Calu3 (cell line): ENCODE measurements at places on chromosomes 7 and 10.

GRCh38 chr7:91351374-91351773 lies 87.1 kb downstream of the FZD1 start:
- no peak for DNase-seq

- DNase-seq, result no peak
These were observed 46.7 kb downstream of the PLPP4 start for GRCh38 chr10:120503689-120504088.

GRCh38 chr10:89669985-89670384 lies 24.9 kb upstream of the PANK1 start:
- no peak for DNase-seq

DNA sequence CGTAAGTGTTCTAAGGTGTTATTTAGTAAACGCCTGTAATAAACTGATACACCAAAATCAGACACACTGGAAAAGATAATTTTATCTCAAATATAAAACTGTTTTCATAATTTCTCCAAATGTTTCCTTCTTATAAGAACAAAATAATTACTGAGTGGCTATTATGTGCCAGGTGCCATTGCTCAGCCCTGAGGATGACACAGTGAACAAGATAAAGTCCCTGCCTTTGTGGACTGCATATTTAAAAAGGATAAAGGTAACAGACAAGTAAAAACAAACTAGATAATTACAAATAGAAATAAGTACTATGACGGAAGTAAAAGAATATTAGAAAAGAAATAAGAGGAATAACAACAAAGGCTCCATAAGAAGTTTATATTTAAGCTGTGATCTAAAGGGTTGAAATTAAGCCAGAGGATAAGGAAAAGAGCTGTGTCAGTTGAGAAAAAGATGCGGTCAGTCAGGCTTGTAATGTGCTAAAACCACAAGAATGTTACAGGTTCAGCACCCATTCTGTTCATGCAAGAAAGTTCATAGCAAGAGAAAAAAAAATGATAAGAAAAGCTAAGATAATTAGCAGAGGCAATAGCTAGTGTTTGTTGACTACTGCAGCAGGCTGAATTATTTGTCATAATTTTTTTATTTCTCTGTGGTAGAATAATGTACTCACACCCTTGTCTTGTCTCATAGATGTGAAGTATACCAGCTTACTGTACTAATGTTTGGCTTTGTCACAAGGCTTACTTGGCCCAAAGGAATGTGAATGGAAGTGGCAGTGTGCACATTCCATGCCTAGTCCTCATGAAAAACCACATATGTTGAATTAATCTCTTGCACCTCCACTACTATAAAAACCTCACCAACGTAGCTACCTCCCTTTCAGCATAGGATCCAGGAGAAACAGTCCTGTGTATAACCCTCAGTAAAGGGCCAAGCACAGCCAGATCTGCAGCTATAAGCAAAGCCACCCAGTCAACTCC lies 75.1 kb downstream of the CRPPA start:
- peak; percentile 63 for DNase-seq

DNA sequence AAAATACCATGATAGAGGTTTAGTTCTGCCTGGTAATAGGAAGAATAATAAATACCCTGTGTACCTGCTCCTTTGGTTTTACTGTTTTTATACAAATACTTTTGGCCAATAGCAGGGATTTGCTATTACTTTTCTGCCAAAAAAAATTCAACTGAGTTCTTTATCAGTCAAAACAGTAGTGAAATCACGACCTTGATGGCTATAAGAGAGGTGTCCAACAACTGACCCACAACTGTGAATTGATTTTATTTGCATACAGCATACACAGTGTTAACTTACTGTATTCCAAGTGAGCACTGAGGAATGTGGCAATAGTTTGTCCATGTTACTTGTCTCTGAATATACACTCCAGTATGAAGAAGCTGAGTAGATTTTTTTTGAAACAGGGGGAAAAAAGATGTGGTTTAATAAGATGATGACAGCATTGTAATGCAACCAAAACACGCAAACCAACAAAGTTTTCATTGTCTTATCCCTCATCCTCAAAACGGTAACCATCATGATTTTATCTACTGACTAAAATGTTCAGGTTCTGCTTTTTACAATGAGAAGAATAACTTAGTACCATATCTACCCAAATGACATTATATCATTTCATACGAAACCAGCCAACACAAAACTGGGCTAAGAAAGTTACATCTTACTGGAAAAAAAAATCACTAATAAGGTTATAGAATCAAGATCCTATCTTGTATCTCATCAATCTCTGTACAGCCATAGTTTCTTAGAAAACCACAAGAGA lies 63.3 kb downstream of the GSAP start:
- DNase-seq, result no peak

GRCh38 chr10:15725603-15726002 lies 5.9 kb upstream of the ITGA8 start:
- DNase-seq, result peak; percentile 25

DNA sequence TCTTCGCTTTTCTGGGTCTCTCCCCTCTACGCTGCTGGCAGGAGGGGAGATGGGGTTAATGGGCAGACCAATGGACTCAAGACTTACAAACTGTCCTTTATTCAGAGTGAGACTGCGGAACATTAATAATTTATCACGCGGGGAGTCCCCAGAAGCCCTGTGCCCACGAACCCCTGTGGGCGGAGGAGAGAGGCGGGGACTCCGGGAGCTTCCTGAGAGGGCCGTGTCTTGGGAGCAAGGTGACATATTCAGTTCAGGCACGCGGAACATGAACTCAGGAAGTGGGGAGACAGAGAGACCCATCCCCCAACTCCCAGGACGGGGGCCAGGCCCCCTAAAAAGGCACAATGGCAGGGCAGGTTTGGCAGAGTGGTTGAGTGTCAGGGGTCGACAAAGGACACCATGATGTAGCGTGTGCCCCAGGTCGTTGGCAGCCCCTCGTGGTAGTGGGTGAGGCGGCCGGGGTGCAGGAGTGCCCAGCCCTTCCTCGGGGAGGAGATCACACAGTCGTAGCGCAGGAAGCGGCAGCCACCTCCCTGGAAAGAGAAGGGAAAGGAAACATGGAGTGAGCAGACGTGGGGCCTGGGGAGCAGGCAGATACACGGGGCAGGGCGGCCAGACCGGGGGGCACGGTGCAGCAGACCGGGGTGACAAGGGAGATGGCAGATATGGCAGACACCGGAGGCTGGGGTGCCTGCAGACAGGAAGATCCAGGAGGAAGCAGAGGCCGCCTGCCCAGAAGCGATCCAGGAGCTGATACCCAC lies 5.2 kb upstream of the MOGAT3 start:
- DNase-seq, result no peak

DNA sequence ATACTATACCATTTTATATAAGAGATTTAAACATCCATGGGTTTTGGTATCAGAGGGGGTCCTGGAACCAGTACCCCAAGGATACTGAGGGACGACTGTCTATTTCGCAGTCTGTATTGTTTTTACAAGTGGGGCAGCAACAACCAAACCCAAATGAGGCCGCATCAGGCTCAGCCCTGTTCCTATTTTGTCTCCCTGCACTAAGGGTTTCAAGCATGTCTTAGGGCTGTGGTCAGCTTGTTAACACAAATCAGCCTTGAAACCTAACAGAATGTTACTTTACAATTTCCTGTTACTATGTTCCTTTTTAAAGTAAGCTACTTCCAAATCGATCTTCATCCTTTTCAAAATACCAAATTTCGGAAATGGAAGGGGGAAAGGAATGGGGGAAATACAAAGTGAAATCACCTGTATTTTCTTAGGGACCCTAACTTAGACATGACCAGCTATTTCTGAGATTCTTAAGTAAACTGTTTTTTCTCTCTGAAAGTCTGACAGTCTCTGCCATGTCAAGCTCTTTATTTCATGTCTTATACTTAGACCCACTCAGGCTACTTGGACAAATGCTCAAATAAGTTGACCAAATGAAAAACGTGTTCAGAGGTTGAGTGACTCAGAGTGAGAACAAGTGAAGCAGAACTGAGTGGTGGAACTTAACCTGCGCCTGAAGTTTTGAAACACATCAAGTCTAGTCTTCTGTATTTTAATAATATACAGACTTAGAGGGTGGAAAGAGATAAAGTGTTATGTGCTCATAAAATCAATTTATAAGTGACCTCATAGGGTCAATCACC lies 75.8 kb downstream of the C1GALT1 start:
- DNase-seq, result no peak

DNA sequence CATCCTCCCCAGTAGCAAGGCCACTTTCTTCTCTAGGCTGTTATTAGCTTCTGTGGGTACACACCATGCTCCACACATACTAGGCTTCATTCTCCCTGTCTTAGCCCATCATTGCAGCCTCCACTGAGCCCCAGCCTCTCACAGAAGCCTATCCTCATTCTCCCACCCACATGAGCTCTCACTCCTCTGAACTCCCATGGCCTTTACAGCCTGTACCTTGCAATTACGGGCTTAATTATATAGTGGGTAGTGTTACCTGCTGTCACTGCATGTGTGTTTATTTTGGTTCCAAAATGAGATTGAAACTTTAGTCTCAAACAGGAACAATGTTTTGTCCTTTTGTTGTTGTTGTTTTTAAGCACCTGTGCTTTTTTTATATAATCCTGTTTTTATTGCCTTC lies 460.0 kb downstream of the KCNMA1 start:
- no peak for DNase-seq

GRCh38 chr7:79236352-79237028 lies 217.0 kb downstream of the MAGI2 start:
- DNase-seq, result no peak

DNA sequence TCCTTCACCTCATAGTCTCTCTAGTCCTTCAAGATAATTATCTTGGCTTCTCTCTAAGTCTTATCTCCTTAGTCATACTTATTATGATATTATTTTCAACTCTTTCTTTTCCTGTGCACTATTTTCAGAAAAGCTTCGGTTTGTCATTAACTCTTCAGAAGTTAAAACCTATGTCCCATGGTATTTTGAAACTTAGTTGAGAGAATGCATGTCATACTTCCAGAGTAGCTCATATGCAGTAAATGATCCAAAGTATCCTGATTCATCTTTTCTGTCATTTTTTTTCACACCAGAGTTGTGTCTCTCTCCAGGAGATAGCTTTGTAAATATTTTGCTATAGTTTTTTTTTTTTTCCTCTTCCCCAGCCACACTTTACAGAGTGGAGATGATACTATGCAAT lies 1008.6 kb downstream of the NRG3 start:
- no peak for DNase-seq

DNA sequence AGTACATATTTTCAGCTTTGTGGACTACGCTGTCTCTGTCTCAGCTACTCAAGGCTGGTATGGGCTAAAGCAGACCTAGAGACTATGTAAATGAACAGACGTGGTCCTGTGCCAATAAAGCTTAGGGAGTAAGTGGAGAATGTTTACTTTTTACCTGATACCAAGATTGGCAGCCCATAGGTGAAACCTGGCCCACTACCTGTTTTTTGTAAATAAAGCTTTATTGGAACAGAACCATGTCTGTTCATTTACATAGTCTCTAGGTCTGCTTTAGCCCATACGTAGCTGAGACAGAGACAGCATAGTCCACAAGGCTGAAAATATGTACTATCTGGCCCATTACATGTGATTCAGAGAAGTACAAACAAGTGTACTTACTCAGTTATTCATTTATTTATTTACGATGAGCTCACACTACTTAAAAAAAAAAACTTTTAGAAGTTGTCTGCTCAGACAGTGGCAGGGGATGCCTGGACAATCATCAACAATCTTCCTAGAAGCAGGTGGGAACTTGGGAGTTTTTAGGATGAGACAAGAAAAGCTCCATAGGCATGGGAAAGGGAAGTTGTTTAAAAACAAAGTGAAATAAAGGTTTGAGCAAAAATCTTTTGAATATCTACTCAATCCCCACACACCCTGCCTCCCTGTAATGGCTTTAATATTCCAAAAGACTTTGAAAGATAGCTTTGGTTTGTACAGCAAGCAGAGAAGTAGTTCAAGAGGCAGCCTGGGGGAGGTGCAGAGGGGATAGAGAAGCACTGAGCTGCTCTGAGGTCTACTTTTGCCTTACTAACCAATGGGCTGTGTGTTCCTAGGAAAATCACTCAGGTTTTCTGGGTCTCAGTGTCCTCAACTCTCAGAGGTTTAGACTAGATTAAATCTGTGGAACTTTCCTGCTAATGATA lies 114.4 kb upstream of the AFAP1L2 start:
- DNase-seq, result no peak

- no peak for DNase-seq
These were observed 162.4 kb upstream of the MEOX2 start for GRCh38 chr7:15848901-15849300.

- no peak for DNase-seq
These were observed 28.2 kb downstream of the SPOCK2 start for GRCh38 chr10:72059843-72060822.

DNA sequence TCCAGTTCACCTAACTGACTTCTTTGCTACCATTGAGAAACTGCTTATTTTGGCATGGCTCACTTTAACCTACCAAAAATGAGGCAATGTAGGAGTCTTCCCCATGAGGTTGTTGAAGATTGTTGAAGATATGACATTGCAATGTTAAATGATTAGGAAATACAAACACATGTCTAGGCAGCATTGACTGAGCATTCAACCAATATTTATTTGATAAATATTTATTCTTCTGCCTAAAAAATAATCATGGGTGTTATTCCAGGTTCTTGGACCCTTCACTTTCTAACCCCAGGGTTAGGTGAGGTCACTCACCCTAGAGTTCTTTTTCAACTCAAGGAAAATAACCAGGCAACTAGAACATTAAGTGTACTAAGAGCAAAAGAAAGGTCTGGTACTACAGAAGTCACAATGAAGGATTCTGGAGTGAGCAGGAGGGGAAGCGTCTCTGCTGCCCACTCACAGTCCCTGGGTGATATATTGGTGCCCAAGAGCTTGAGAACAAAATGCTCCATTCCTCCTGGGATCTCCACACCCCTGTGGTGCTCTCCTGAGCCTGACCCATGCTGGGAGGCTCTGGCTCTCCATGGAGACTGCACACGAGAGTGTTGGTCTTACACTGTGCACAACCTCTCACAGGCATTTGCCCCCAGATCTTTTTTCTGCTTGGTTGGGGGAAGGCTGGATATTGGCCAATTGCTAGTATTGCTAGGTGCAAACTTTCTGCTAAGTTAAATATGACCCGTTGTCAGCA lies 123.4 kb downstream of the SPAG6 start:
- no peak for DNase-seq

DNA sequence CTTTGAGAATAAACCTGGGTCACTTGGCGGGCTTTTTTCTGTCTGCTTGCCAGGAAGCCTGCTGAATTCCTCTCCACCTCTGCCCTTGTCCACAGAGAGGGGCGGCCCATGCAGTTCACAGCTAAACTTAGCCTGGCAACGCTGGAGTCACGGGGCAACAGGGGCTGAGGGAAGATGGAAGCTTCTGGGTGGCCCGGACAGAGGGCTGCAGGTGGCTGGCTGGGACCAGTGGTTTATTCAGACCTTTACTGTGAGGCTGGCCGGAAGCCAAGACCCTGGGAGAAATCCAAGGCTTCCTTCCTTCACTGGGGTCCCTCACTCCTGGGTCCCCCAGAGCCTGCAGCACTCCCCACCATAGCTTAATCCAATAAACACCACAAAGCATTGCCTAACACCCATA lies 17.0 kb downstream of the ITPRIP start:
- DNase-seq, result no peak

GRCh38 chr10:3068201-3068967 lies 1.0 kb downstream of the PFKP start:
- DNase-seq, result peak; percentile 53

DNA sequence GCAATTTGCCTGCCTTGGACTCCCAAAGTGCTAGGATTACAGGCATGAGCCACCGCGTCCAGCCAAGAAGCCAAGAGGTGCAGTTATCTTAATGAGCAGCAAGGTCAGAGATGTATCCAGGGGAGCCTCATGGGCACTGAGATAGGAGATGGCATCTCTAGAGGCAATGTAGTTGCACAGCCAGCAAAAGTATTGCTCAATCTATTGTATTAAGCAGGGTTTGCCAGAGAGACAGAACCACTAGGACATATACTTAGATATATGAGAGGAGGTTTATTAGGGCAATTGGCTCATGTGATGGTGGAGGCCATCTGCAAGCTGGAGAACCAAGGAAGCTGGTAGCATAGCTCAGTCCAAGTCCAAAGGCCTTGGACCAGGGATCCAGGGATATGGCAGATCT lies 16.3 kb upstream of the VPS26A start:
- no peak for DNase-seq
